WTC11 (cell line): ENCODE measurements at places on chromosomes 6 and 20. TPM values are rescaled to one million over a fixed set of nuclear protein-coding genes. Genes with fewer than 3 reads are reported as not detected.

The ARMH2 gene
- total RNA-seq = not detected in 3 replicates

The FNDC11 gene
- 3.4 to 3.8 TPM (median 3.6 TPM) in 3 replicates for total RNA-seq

- H3K27me3 ChIP-seq = no peaks in the 10 kb centered on the region
- H3K4me3 ChIP-seq = no peak overlapping the region
- no peaks in the 10 kb centered on the region for H3K4me1 ChIP-seq
These were observed 18.7 kb upstream of the MTG2 start for GRCh38 chr20:62163986-62164762.

GRCh38 chr6:155582016-155582991 is 126.7 kb upstream of the NOX3 start:
- no peak overlapping the region for H3K27ac ChIP-seq
- H3K4me1 ChIP-seq = peaks cover 14% of the 10 kb centered on the region
- no peaks in the 10 kb centered on the region for H3K36me3 ChIP-seq
- DNase-seq = no peak
- no peak overlapping the region for H3K4me3 ChIP-seq
- H3K27me3 ChIP-seq = no peaks in the 10 kb centered on the region

GRCh38 chr20:62925076-62925419 is 1.3 kb downstream of the DIDO1 start:
- no peak for DNase-seq
- peak overlapping the region; percentile 96 for H3K27ac ChIP-seq
- peaks cover 62% of the 10 kb centered on the region for H3K4me1 ChIP-seq
- no peaks in the 10 kb centered on the region; the same call in 1 of the 2 replicates for H3K27me3 ChIP-seq
- peak overlapping the region; percentile 95 for H3K4me3 ChIP-seq

- no peak overlapping the region for H3K4me3 ChIP-seq
- no peak for DNase-seq
- no peaks in the 10 kb centered on the region for H3K27me3 ChIP-seq
- H3K4me1 ChIP-seq = peaks cover 79% of the 10 kb centered on the region
- H3K36me3 ChIP-seq = no peaks in the 10 kb centered on the region
These were observed 46.8 kb downstream of the B4GALT5 start for GRCh38 chr20:49666911-49667310.

DNA sequence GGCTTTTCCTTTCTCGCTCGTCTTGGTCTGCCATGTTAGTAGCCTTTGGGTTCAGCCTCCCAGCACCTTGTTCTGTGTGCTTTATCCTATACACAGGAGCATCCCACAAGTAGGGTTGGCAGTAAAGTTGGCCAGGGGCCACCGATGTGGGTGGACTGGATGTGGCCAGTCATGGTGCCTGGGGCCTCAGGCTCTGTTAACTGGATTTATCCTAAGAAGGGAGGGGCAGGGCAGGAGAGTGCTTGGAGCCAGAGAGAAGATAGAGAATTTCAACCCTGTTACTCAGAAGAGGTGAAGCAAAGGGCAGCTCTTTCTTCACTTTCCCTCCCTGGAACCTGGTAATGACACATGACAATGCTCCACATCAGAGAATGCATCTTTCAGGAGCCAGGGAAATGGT is 14.1 kb upstream of the SIRPB2 start:
- H3K27me3 ChIP-seq = peaks cover 22% of the 10 kb centered on the region
- no peak overlapping the region for H3K27ac ChIP-seq
- peaks cover 12% of the 10 kb centered on the region for H3K4me1 ChIP-seq

DNA sequence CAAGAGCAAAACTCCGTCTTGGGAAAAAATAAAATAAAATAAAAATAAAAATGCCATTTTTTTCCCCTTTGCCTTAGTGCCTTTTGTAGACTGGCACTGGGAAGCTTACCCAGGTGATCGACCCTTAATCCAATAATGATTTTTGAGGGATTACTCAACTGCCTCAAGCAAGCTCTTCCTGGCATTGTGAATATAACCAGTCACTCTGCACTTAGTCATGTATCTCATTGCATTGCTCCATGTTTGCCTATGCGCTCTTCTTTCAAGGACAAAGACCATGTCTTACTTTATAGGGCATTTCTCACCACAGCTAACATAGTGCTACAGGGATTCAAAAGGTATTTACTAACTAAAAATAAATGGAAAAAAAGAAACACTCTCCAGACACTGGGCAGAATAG is 13.0 kb downstream of the GFOD1 start:
- peaks cover 3% of the 10 kb centered on the region; the same call in 1 of the 2 replicates for H3K36me3 ChIP-seq
- H3K27me3 ChIP-seq = no peaks in the 10 kb centered on the region
- peaks cover 20% of the 10 kb centered on the region for H3K4me1 ChIP-seq
- no peak overlapping the region for H3K4me3 ChIP-seq
- no peak for DNase-seq
